ENCODE measurements at places on chromosomes 7 and 10. TPM values are rescaled to one million over a fixed set of nuclear protein-coding genes. Genes with fewer than 3 reads are reported as not detected.

The VSIR gene
- total RNA-seq = 60.7 TPM

The CCL24 gene
- total RNA-seq = not detected

GRCh38 chr7:96097835-96098234 is 224.1 kb downstream of the SLC25A13 start:
- no peak for DNase-seq

GRCh38 chr10:15990535-15991129 is 130.3 kb upstream of the MINDY3 start:
- no peak for DNase-seq

- no peak for DNase-seq
Measured at GRCh38 chr7:87129848-87130247, 22.4 kb upstream of the DMTF1 start.

GRCh38 chr10:78972160-78972946 is 96.4 kb upstream of the ZMIZ1 start:
- DNase-seq = peak; percentile 76

- no peak for DNase-seq
Measured at GRCh38 chr10:125700355-125700911, 17.5 kb upstream of the TEX36 start.
